Stimulated activated CD4-positive, alpha-beta T cell treated with anti-CD3 and anti-CD28 coated beads, Interleukin-15, amount 100 ng/mL, for 1 hour (primary cell): ENCODE measurements at places on chromosomes 2 and 18.

DNA sequence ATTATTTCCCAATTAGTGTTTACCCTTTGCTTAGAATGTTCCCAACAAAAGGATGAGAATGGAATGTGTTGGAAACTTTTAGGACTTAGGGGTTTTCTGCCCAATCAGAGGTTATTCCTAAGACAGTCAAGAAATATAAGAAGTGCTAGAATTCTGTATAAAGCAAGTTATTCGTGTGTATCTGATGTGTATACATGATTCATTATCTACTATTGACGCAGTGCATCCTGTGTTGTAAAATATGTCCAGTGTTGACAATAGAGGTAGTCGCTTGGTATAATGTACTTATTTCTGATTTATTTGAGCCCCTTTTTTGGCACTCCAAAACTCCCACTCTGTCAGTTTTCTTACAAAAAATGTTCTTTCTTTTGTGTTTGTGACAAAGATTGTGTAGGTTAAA lies 881 bp downstream of the PIKFYVE start:
- DNase-seq, result no peak

- no peak for DNase-seq
Measured at GRCh38 chr18:3596637-3597384, 146.8 kb downstream of the TGIF1 start.

GRCh38 chr18:9753846-9754245 lies 45.7 kb downstream of the RAB31 start:
- no peak for DNase-seq

DNA sequence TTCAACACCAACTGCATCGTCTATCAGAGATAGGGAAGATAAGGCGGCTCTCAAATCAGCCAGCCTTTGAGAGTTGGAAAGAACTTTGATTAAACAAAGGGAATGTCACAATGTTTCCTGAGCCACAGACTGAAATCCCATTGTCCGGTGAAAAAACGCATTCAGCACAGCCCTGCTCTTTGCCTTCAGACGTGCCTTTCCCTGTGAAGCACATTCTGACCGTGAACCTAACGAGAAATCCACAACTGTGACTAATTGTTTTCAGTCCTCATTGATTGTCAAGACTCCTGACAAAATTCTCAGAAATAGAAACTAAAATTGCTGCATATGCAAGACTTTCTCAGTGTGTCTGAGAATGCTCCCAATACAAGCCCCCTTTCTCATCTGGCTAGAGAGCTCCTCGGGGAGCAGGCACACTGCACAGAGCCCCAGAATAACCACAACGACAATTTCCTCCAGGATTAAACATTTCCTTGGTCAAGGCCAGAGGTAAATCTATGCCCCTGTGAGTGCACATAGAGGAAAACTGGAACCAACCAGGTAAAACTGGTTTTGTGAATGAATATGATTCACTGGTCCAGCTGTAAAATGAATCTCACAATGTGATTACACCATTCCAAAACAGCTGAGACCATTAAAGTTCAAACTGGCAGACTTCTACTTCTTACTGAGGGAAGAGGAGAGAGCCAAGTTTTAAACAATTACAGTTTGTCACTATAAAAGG lies 561.9 kb upstream of the ID2 start:
- no peak for DNase-seq

DNA sequence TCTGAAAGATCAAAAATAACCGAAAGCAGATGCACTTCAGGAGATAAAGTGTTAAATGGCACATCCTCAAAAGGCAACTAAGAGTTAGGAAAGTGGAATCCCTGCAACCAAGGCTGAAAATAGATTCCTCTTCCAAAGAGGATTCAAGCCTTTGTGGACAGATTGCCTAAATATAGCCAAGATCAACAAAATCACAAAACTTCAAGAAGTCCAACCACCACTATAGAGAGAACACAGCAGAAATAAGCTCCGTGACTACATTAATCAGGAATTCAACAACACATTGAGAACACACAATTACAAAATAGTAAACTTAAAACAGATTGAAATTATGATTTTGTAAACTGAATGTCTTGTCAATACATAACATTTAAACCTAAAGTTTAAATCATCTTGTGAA lies 165.7 kb downstream of the LNPK start:
- no peak for DNase-seq

DNA sequence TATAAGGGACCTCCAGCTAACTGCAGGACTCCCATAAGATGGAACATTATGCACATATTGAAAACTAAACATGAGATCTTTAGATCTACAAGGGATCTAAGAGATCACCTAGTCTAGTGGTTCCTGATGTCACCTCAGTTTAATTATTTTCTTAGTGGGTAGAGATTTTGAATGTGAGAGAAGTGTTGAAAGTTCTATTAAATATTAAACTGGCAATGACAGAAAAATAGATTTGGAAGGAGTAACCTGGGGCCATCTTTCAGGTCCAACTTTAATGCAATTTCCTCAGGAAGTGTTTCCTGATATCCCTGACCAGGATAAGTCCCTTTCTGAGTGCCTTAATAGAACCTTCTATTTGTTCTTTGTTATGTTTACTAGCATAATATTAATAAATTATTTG lies 29.1 kb upstream of the CPS1 start:
- DNase-seq, result no peak

- no peak for DNase-seq
Measured at GRCh38 chr2:52336951-52337350, 1305.0 kb upstream of the NRXN1 start.

DNA sequence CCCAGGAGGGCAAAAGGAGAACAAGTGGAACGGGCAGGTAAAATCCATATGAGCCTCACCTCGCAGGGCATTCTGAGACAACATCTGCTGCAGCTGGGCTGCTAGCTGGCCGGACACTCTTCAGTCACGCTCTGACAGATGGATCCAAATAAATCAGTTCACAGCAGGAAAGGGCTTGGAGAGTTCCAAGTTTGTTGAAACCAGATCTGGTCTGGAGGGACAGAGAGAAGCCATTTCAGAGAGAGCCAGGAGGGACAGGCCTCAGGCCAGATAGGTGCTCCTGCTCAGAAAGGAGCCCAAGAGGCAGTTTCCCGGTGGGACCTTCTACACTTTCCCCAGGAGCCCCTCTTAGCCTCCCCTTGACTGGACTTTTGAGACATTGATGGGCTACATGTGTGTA lies 28.2 kb upstream of the TNP1 start:
- no peak for DNase-seq
